ENCODE measurements at places on chromosomes 1 and 21.

- no peak for DNase-seq
Measured at GRCh38 chr21:39057121-39057520, 126.1 kb downstream of the PSMG1 start.

- no peak for DNase-seq
Measured at GRCh38 chr1:18384471-18384870, 96.3 kb upstream of the KLHDC7A start.

- DNase-seq: no peak
Measured at GRCh38 chr1:73821520-73821919, 376.5 kb downstream of the LRRIQ3 start.

GRCh38 chr1:38498686-38499085, 360.9 kb downstream of the RRAGC start:
- DNase-seq: no peak

- no peak for DNase-seq
Measured at GRCh38 chr1:2202843-2203601, 8.4 kb upstream of the FAAP20 start.

GRCh38 chr1:238789916-238790667, 596.3 kb upstream of the CHRM3 start:
- no peak for DNase-seq

All from activated CD4-positive, alpha-beta T cell treated with anti-CD3 and anti-CD28 coated beads for 24 hours (primary cell).